Endothelial cell of coronary artery (primary cell): ENCODE measurements at places on chromosomes 2 and 18. TPM values are rescaled to one million over a fixed set of nuclear protein-coding genes. Genes with fewer than 3 reads are reported as not detected.

The ITGA4 gene
- 4.6 and 22.4 TPM in 2 replicates for total RNA-seq

The ERFE gene
- total RNA-seq, result 0.09 and 0.66 TPM in 2 replicates

The KATNAL2 gene
- 0.38 and 0.72 TPM in 2 replicates for total RNA-seq

The SUCLG1 gene
- 42.4 and 43.1 TPM in 2 replicates for total RNA-seq

The SATB2 gene
- 2.2 and 3.6 TPM in 2 replicates for total RNA-seq

The POU3F3 gene
- not detected in 2 replicates for total RNA-seq

The TAF4B gene
- total RNA-seq, result 3.4 and 3.9 TPM in 2 replicates

The ZAP70 gene
- not detected in 2 replicates for total RNA-seq

The CHAC2 gene
- 5.8 and 7.2 TPM in 2 replicates for total RNA-seq

The GATA6 gene
- 9.4 and 15.4 TPM in 2 replicates for total RNA-seq

The ASB18 gene
- not detected in 2 replicates for total RNA-seq

The SLC5A7 gene
- not detected in 2 replicates for total RNA-seq

The XDH gene
- not detected in 2 replicates for total RNA-seq

The POLR1A gene
- total RNA-seq, result 13.4 and 13.7 TPM in 2 replicates

The DPP4 gene
- 5.0 and 11.3 TPM in 2 replicates for total RNA-seq

The GAL3ST2 gene
- 0.09 TPM in 1 of 2 replicates, not detected in the other for total RNA-seq

The STK11IP gene
- 9.7 and 11.2 TPM in 2 replicates for total RNA-seq

The DSG1 gene
- not detected in 2 replicates for total RNA-seq

The AKAIN1 gene
- not detected in 2 replicates for total RNA-seq

The FBXO41 gene
- 0.56 and 0.72 TPM in 2 replicates for total RNA-seq

The LYPD1 gene
- total RNA-seq, result 45.7 and 104 TPM in 2 replicates

The TMEM37 gene
- 0.94 and 1.3 TPM in 2 replicates for total RNA-seq

The ABCG5 gene
- not detected in 2 replicates for total RNA-seq

The PECR gene
- 4.0 and 6.0 TPM in 2 replicates for total RNA-seq

The SLC23A3 gene
- total RNA-seq, result 1.1 and 3.5 TPM in 2 replicates

The SNORC gene
- 0.36 and 0.38 TPM in 2 replicates for total RNA-seq

The RNF152 gene
- 41.8 and 53.6 TPM in 2 replicates for total RNA-seq

The CDK5R2 gene
- total RNA-seq, result not detected in 2 replicates

The TXNDC2 gene
- under 0.01 TPM in 1 of 2 replicates, not detected in the other for total RNA-seq

The CXCR4 gene
- total RNA-seq, result 76.6 and 235 TPM in 2 replicates

The OSBPL6 gene
- total RNA-seq, result 3.0 and 3.9 TPM in 2 replicates

The C2orf78 gene
- total RNA-seq, result not detected in 2 replicates

The TTLL4 gene
- total RNA-seq, result 5.6 and 8.7 TPM in 2 replicates

The STPG4 gene
- 0.09 TPM in 2 replicates for total RNA-seq

The MRPL53 gene
- 49.9 and 50.5 TPM in 2 replicates for total RNA-seq

The CFAP221 gene
- 0.19 TPM in 1 of 2 replicates, not detected in the other for total RNA-seq

The KCNJ13 gene
- not detected in 2 replicates for total RNA-seq

The YIPF4 gene
- total RNA-seq, result 15.6 and 24.7 TPM in 2 replicates

The DSC2 gene
- total RNA-seq, result under 0.01 TPM in 1 of 2 replicates, not detected in the other

The NEB gene
- total RNA-seq, result 0.19 and 0.45 TPM in 2 replicates

The CHST9 gene
- total RNA-seq, result not detected in 2 replicates

The DNAH6 gene
- total RNA-seq, result under 0.01 and 0.09 TPM in 2 replicates
